Stimulated activated CD8-positive, alpha-beta memory T cell treated with anti-CD3 and anti-CD28 coated beads, Interleukin-2, amount 100 ng/mL, for 48 hours (primary cell): ENCODE measurements at places on chromosomes 3 and 15.

- no peak for DNase-seq
These were observed 128.4 kb downstream of the RAP2B start for GRCh38 chr3:153290268-153291015.

GRCh38 chr15:98845138-98845884 is 162.3 kb downstream of the PGPEP1L start:
- no peak for DNase-seq

DNA sequence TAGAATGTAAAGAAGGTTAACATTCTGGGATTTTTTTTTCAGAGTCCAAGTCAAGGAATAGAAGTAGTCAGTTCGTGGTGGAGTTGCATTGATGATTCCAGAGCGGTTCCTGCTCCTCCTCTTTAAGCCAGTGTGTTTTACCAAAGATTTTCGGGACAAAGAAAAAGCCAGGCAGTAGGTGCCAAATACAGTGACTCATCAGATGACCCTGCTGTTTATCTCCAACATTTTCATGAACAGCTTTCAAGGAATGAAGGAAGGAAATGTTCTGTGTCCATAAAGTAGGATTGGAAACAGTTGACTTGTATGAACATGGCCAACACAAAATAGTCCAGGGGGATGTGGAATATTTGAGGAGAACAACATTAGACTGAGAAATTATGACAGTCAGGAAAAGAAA is 142.4 kb upstream of the TMC3 start:
- DNase-seq, result no peak

DNA sequence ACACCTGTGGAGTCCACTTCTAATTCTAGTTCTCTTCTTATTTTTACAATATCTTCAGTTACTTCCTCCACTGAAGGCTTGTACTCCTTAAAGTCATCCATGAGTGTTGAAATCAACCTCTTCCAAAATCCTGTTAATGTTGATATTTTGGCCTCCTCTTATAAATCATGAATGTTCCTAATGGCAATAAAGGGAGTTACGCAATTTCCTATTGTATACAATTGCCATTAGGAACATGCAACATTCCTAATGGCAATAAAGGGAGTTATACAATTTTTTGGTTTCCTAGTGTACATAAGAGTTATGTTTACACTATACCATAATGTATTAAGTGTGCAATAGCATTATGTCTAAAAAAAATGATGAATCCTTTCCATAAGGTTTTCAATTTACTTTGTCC is 9.2 kb upstream of the TIGIT start:
- no peak for DNase-seq

DNA sequence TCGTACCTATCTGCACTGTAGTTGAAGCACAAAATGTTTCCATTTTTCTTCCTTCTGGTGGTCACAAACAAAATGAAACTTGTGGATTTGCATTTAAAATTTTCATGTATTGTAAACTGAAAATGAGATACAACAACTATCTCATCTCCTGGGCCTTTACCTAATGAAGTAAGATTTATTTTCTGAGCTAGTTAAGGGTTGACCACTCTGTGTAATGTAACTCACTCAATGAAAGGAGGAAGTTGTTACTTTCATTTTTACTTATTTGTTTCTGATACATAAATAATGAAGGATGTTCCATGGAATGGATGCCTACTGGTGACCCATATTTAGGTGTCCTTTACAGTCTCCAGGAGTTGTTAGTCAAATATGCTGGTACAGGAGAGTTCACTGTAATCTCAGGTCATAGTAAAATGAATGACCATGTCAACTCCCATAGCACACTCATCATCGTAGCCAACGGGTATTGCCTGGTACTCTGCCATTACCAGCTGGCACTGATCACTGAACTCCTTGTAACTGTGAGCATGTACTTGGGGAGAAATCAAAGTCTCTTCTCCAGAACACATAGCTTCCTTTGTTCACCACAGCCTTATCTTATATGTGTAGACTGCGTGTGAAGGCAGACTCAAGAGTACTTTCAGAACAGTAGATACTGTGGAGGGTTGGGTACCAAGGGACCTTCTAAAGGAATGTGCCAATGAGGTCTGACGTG is 474.2 kb upstream of the ROBO2 start:
- DNase-seq, result no peak

GRCh38 chr3:2153547-2153946 is 54.9 kb downstream of the CNTN4 start:
- no peak for DNase-seq
